Renal cortical epithelial cell (primary cell): ENCODE measurements at places on chromosomes 3 and 15.

DNA sequence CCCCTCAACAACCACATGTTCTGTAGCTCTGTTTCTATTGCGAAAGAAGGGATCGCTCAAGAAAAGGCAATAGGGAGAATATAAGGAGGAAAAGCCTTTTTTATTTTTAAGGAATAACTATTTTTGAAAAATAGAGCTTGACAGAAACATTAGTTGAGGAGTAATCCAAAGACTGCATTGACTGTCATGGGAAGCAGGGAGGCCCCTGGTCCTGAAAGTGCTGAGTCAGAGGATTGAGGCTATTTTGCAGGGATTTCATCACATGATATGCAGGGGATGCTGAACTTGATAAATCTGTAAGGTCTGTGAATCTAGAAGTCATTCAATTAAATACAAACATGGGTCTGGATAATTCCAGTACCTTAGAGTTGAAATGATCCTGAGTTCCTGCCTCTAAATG is 92.0 kb downstream of the MTHFS start:
- DNase-seq, result no peak

DNA sequence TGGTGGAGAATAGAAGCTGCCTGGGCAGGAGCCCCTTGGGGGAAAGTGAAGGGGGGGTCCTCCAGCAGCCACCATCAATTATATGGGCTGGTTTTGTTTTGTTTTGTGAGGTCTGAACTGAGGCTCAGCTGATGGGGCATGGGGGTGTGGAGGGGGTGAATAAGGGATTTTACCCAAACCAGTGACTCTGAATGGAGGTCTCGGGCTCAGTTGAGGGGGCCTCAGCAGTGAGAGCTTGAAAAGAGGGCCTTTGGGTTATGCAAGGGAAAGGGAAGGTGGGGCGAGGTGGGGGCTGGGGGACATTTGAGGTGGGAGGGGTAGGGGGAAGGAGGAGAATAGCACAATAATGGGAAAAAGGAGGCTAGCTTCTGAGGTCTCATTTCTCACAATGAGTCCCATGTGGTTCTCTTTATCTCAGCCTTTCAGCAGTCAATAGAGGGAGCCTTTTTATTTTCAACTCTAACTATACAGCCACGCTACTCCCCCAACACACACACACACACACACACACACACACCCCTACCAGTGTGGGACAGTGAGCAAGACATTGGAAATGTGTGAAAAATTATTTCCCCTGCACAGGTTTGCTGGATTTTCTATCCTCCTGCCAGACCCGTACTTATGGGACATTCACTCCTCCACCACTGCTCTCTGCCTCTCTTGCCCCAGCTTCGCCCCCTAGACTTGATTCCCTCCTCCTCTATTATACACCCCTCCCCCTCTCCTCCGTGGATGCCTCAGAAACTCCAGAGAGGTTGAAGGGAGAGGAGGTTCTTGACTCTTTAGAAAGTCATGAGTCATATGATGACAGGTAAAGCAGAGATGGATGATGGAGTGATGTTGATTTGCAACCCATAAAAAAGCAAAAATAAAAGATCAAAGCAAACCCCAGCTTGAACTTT is 96.0 kb downstream of the GTPBP8 start:
- DNase-seq, result no peak

DNA sequence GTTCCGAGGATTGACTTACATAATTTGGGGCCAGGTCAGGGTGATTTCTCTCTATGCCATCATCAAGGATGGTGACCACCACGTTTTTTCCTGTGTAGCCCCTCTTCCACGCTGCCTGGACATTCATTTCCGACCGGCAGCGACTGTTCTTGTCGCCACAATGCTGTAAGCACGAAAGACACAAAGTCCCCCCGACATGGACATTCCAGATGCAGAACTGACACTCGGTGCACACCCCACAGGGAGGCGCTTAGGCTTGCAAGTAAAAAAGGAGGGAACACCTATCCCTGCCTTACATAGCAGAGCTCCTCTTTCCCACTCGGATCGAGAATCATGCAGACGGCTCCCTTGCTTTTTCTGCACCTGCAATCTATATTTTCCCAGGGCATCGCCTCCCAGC is 58.2 kb downstream of the PCSK6 start:
- DNase-seq, result no peak

- DNase-seq, result no peak
Measured at GRCh38 chr3:104546301-104546700, 820.4 kb upstream of the ALCAM start.

DNA sequence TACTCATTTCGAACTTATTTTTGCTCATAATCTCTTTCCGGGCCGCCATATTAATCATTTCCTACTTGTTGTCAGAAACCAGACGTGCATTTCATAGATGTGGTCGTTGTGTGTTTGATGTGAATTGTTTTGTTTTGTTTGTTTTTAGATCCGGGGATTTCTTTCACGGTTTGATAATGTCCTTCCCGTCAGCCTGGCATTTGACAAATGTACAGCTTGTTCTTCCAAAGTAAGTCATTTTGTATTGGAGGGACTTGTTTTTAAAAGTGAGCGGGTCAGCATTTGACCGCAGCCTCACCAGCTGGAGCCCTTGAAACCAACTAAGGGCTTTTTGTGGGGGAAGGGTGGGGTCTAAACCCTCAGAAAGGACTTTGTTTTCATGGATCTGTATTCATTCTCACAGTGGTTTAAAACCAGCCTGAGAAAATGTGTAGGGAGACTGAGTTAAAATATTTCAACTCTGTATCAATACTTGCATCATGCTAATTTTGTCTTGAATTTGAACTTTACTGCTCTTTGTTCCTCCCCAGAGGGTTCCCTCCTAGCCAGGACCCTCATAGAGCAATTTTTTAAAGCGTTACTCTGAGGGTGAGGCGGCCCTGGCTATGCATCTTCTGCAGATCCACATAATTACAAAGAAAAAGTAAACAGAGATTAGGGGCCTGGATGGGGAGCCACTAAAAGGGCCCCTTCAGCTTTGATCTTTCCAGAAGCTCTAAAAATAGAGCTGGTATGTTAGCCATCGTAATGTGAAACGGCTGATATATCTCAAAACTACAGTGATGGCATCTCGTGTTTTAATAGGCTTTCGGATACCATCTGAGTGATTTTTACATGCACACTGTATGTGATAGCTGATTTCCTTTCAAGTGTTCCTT is 107.9 kb downstream of the ATG7 start:
- no peak for DNase-seq

GRCh38 chr3:166607933-166608521 is 770.8 kb upstream of the BCHE start:
- DNase-seq, result no peak

GRCh38 chr15:71573599-71573998 is 236.8 kb upstream of the NR2E3 start:
- no peak for DNase-seq

DNA sequence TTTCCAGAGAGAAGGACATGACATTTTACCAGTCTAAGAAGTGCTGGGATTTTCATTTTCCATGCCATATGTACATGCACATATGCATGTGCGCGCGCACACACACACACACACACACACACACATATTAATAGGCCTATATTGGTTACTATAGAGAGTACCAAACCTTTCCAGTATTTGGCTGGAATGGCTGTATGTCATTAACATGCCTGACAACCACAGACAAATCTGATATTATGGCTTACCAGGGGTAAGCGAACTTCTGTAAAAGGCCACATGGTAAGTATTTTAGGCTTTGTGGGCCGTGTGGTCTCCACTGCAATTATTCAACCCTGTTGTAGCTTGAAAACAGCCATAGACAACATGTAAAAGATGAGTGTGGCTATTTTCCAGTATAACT is 97.2 kb upstream of the TSPAN3 start:
- no peak for DNase-seq

DNA sequence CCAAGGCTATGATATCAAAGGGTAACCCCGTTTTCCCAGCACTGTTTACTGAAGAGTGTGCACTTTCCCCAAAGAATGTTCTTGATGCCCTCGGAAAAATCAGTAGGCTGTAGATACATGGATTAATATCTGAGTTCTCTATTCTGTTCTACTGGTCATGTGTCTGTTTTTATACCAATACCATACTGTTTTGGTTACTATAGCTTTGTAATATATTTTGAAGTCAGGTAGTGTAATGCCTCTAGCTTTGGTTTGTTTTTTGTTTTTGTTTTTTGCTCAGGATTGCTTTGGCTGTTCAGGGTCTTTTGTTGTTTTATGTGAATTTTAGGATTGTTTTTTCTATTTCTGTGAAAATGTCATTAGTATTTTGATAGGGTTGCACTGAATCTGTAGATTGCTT is 95.1 kb downstream of the PLD1 start:
- DNase-seq, result no peak

DNA sequence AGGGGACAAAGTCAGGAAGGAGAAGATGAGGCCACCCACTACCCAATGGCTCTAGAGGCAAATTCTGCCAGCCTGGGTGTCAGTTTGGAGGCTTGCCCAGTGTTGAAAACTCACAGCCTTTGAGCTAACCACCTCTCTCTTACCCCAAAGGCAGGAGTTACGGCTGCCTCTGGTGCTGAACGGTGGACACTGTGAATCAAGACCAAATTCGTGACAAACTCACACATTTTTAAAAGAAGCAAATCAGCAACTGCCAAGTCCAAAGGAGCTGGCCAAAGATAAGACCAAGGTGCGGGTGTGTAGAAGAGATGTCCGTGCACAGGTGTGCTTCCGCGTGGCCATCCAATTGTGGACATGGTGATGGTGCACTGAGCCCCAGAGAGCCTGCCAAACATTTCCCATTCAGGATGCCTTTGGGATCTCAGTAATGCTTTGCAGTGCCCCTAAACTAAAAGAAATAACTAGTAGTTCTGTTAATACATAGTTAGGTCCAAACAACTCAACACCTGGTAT is 74.6 kb downstream of the FAM174B start:
- DNase-seq, result no peak

- DNase-seq, result no peak
Measured at GRCh38 chr3:35594739-35595138, 44.6 kb upstream of the ARPP21 start.

DNA sequence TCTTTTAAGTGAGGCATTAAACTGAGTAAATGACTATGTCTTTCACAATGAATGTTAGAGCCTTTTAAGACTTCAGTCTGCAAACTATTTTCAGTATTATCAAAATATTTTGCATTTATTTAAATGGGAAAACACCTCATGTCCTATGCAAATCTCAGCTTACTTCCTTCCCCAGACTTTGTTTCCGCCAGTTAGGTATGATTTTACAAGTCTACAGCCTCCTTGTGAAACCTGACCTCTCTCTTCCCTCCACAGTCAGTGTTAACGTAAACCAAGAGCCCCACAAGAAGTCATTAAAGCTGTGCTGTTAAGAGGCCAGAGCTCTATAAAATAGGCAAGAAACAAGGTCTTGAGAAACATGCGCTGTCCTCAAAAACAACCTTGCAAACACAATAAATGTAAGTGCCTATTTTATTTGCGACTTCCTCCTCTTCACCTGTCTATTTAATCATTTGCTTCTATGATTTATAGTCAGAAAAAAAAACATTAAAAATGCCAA is 48.3 kb downstream of the PRTG start:
- peak; percentile 59 for DNase-seq

- no peak for DNase-seq
Measured at GRCh38 chr15:53401503-53401902, 358.0 kb downstream of the WDR72 start.

DNA sequence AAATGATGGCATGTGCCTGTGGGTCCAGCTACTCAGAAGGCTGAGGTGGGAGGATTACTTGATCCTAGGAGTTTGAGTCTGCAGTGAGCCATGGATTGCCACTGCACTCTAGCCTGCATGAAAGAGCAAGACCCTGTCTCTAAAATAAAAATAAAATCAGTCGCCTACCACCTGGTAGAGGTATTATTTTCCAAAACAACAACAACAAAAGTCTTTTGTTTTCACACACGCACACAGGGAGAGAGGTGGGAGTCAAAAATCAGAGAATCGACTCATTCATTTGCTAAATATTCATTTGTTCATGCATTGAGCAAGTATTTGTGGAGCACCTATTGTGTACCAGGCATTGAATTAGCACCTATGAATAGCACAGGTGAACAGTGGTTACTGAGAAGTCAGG is 218.1 kb downstream of the LRTM1 start:
- no peak for DNase-seq

DNA sequence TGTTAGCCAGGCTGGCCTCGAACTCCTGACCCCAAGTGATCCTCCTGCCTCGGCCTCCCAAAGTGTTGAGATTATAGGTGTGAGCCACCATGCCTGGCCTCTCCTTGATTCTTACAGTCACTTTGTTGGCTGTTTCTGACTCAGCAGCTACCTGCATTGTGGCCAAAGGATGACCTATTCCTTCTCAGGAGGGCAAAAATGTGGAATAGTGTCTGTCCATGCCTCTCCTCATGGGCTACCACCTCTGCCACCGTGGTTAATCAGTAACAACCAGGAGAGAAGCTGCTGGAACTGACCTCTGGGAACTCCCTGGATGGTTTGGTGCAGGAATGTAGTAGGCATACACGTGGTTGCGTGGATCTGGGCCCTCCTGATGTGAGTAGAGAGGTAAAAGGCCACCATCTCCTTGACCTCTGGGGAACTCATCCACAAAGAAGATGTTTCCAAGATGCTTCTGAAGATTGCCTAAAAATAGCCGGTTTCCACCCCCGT is 63.3 kb downstream of the FLNB start:
- DNase-seq, result peak; percentile 97

DNA sequence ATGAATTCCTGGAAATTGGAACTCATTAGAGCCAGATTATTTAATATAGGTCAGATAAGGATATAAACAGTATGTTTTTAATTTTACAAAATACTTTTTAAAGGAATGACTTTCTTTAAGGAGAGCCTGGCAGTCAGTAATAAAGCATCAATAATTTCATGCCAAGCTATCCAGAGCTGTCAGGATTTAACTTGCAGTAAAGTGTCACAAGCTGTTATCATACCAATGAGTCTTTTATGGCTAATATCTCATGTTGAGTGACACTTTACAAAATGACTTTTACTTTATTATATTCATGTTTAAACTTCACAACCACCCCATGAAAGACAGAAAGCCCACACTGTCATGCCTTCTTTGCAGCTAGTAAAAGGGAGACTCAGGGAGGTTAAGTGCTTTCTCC is 72.9 kb upstream of the C3orf49 start:
- DNase-seq, result no peak

DNA sequence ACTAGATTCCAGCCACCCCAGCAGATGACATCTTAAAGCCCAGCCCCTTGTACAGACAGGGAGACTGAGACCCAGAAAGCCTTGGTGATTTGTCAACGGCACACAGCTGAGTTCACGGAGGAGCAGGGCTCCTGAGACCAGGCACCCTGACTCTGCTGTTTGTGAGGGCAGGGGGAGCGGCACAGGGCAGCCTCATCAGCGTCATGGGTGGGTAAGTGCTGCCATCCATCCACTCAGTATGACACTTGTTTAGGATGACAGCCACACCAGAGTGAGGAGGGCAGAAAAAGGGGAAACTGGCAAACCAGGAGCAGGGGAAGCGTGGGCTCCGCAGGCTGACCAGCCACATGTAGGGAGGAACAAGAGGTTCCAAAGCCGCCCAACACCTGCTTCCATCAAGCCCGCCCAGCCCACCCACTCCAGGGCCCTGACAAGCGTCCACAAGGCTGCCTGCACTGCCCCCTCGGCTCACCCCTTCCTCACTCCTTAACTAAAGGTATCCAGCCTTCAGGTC is 19.9 kb downstream of the RBPMS2 start:
- no peak for DNase-seq

- peak; percentile 38 for DNase-seq
Measured at GRCh38 chr3:50192689-50193141, 1.3 kb downstream of the GNAT1 start.
